ENCODE measurements at places on chromosomes 5 and 9.

DNA sequence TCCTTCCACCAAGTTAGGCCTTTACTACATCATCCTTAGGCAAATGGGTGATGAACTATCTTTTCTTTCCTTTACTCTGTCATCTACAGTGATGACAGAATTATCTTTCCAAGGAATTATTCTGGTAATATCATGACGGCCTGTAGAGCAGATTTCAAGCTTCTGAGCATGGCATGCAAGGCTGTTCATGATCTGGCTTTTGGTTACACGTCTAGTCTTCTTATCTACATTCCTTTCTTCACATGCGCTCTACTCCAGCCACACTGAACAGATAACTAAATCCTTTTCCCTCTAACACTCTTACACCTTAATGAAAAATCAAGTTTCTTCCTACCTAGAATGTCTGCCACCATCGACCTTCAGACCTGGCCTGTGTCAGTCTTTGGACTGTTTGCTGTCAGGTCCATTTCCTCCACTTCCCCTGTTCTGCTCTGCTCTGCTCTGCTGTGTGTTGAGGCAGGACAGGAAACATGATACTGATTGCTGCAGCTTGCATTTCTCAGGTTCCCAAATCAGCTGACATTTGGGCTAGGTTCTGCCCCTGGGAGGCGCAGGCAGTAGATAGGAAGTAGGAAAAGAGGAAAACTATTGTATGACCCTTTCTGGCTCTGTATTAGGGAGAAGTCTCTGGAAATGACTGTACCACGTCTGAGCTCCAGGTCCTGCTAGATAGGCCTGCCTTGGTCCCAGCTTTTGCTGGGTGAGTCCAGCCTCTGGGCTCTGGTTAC, 4.2 kb downstream of the SCGB3A2 start:
- DNase-seq = no peak

DNA sequence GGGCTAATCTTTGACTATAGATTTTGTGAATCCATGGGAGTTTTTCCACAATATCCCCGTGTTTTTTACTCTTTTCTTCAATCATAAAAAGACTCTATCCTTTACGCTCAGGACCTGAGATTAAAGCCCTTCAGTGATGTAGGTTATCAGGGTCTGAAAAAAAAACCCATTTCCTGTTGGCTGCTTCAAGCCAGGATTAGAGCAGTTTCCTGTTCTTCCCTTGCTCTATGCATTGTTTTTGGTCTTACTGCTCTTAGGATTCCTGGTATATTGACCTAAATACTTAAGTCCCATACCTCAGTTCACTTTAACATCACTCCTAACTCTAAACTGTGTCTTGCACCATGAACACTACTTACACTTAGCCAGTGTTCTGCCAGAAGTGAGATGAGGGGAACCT, 319.3 kb upstream of the CHD1 start:
- DNase-seq = peak; percentile 27

DNA sequence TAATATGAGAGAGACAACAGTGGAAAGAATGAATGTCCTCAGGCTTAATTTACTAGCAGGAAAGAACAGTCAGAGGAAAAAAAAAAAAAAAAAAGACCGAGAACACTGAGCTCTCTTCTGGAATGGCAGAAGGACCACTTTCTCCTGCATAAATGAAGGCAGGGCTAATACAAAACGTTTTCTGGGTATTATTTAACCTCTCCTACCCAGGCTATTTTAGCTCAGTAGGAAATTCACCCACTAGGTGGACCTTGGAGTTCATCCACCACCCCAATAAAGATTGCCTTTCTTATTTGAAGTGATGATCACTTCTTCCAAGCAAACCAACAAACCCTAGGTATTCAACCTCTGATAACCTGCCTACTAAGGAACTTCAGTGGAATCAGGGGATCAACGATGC, 3.7 kb downstream of the GLIS3 start:
- no peak for DNase-seq

GRCh38 chr9:129142138-129142935, 31.1 kb downstream of the PTPA start:
- DNase-seq = no peak

DNA sequence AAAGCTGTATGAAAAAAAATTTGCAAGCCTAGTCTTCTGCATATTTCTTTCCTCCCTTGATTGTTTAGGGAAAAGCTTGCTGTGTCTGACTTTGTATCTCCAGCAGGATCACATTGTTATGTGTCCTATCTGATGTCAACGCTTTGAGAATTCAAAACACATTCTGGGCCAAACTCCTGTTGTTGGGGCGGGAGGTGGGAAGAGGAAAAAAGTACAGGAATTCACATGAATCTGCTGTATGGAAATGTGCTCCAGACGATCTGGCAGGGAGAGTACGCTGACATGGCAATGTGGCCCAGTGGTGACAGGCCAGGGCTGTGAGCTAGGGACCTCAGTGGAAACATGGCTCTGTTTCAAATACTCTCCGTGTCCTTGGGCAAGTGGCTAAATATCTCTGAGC, 87.4 kb upstream of the GNA14 start:
- peak; percentile 40 for DNase-seq

- DNase-seq = no peak
These were observed 120.6 kb upstream of the STC2 start for GRCh38 chr5:173448856-173449255.

DNA sequence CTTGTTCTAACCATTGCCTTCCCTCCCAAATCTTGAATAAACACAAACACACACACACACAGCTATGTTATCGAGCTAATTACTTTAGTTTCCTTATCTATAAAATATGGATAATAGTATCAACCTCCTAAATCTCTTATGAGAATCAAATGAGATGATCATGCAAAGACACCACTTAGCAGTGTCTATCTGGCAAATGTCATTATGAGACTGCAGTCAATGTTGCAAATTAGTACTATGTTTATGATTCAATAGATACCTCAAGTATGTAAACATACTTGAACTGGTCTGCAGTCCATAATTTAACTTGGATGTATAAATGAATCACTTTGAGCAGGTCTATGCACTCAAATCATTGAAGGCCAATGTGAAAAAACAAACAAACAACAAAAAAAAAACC, 22.2 kb upstream of the ERAP2 start:
- DNase-seq = no peak

GRCh38 chr9:137764981-137765380, 112.6 kb upstream of the CACNA1B start:
- no peak for DNase-seq

GRCh38 chr9:104866191-104866590, 61.8 kb downstream of the ABCA1 start:
- no peak for DNase-seq

GRCh38 chr9:75666856-75667554, 223.5 kb upstream of the PCSK5 start:
- no peak for DNase-seq

DNA sequence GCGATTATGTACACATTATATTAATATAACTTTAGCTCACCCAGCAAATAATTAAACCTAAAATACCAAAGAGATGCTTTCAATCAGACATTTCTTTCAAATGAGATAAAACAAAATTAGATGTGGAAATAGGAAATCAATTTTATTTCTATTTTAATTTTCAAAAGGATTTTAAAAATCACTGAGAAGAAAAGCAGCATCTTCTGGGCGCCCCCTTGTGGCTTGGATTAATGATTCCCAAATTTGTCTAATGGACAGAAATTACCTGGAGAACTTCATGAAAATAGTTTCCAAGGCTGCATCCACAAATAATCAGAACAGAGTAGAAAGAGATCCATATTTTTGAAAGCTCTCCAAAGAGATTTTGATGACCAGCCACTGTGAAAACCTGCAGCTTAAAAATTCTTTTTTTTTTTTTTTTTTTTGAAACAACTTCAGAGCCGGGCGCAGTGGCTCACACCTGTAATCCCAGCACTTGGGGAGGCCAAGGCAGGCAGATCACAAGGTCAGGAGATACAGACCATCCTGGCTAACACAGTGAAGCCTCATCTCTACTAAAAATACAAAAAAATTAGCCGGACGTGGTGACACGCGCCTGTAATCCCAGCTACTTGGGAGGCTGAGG, 50.9 kb upstream of the CEMIP2 start:
- peak; percentile 31 for DNase-seq

DNA sequence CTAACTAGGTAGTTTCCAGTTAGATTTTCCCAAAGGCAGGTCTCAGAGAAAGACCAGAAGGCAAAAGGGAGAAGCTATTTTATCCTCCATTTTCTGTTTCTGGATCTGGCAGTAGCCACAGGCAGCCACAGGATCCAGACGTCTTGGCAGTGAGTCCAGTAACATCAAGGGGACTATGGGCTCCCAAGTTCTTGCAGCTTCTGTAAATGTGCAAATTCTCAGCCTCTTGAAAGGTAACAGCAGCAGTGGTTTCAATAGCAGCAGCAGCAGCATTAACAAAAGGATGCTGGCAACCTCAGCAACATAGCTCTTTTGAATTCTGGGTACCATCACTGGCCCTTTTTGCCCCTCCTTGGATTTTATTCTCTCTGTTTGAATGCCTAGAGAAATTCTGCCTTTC, 27.1 kb upstream of the IL33 start:
- DNase-seq = no peak

- no peak for DNase-seq
These were observed 66.7 kb downstream of the TRIO start for GRCh38 chr5:14209836-14210235.

DNA sequence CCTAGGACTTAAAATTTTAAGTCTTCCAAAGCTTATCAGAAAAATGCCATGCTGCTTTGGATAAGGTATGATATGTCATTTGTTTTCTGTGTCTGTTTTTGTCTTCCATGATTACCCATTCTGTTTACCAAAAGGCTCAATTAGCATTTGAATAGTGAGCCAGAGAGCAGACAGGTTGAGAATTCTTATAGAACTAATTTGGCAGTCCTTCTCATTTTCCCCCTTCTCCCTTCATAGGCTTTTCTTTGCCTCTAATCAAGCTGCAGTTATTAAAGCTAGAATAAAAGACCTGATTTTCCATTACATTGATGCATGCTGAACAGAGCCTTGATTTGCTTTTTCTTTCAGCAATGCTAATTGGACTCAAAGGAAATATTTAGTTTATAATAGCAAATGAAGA, 993.0 kb downstream of the MAT2B start:
- DNase-seq = no peak

- DNase-seq = no peak
These were observed 256.1 kb upstream of the IRX2 start for GRCh38 chr5:3007577-3007976.

DNA sequence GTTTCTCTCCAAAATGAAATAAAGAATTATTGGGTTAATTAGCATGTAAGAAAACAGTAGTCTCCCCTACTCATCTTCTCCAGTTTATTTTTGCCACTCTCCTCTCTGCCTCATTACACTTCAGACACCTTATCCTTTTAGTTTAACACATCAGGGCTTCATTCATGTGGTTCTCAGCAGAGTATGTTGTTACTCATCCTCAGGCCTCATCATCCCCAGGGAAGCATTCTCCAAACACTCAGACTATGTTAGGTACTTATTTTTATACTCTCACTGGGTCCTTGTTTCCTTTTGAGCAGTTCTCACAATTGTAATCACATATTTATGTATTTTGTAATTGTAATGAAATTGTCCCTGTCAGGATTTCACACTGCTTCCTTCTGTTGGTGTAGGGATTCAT, 470.5 kb downstream of the PDE4D start:
- no peak for DNase-seq

- DNase-seq = no peak
These were observed 77.4 kb downstream of the CFAP77 start for GRCh38 chr9:132487351-132487791.

DNA sequence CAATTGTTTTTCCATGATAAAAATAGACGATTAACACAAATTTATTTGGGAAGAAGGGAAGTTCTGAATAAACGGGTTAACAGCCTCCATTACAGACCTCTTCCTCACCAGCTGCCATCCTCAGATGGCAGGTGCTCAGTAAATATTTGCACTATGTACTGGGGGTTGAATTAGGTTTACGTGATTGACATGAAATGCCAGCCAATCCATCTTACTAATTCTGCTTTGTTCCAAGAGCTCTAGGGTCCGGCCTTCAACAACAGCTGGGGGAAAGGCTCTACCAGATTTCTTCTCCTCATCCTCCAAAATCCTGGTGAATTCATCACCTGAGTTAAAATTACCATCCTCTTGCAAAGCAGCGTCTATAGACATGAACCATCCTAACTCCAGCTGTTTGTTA, 104.6 kb downstream of the MTX3 start:
- no peak for DNase-seq

DNA sequence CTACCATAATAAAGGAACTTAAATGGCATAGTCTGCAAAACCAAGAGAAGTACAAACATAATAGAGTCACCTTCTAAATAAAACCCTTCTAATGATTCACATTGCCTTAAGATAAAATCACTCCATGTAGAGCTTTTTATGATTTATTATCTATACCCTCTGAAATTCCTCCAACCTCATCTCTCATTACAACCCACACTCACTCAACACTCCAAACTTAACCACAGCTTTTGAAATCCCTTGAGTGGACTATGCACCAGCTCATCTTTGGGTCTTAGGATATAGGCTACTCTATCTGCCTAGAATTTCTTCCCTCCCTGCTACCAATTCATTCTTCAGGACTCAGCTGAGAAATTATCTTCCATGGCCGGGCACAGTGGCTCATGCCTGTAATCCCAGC, 122.5 kb downstream of the CETN3 start:
- no peak for DNase-seq

DNA sequence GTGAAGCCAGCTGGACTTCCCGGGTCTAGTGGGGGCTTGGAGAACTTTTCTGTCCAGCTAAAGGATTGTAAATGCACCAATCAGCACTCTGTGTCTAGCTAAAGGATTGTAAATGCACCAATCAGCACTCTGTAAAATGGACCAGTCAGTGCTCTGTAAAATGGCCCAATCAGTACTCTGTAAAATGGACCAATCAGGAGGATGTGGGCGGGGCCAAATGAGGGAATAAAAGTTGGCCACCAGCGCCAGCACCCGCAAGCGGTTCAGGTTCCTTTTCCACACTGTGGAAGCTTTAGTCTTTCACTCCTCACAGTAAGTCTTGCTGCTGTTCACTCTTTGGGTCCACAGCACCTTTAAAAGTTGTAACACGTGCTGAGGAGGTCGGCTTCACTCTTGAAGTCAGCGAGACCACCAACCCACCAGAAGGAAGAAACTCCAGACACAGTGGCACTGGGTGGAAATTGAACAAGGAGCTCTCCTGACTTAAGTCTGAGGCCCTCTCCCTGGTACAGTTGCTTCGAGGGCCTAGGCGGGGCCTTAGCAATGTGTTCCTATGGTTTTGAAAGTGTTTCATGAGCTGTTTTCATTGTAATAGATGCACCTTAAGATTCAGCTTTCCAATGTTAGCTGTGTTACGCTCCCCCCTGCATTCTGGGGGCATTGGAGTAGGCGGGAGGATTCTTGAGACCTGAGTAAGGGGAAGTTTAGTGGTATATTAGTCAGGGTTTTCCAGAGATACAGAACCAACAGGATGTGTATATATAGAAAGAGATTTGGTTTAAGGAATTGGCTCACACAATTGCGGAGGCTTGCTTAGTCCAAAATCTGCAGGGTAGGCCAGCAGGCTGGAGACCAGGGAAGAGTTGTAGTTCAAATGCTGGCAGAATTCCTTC, 21.5 kb upstream of the MYO10 start:
- peak; percentile 14 for DNase-seq

- DNase-seq = no peak
These were observed 62.1 kb upstream of the ATG10 start for GRCh38 chr5:81909677-81910076.
